Cortex of kidney (tissue), 1 donor: ENCODE measurements at places on chromosomes 7 and 10.

GRCh38 chr10:97849103-97849686 lies 448 bp upstream of the GOLGA7B start:
- no peak for DNase-seq

DNA sequence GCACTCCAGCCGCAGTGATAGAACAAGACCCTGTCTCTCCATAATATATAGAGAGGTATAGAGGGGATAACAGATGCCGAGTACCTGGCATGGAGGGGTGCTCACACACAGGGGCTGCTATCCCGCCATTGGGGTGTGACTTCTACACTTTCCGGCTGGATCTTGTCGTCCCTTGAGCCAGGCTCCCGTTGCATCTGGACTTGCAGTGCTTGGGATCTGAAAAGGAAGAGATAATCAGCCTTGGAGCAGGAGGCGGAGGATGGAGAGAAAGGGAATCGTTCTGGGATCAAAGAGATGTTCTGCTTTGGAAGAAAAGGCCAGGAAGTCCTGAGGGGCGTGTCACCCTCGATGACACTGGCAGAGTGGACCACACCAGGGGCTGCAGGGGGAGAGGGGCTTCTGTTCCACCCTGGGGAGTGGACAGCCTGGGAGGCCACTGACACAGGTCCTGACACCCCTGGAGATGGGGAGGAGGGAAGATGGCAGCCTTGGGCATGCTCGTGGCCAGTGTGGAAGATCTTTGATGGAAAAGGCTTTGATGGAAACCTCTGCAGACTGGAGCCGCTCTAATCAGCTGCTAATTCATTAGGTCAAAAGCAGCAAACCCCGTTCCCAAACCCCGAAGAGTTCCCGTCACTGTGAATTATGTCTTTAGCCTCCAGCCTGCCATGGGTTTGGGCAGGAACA lies 85.1 kb downstream of the CARD11 start:
- no peak for DNase-seq

DNA sequence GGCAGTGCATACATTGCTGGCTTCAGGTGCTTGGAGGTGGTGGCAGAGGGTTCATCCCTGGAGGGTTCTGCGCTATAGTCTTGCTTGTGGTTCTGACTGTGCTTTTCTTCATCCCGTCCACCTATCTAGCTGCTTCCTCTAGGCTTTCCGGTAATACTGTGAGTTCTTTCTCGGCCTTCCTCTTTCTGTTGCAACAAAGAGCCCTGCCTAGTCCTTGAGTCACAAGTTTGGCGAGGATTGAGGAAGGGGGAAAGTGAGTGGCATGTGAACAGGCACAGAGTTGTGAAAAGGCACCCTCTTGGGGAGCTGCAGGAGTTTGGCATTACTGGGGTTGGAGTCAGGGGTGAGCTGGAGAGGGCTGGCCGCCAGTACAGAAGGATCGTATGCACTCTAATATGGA lies 123.0 kb downstream of the SH2D4B start:
- no peak for DNase-seq

DNA sequence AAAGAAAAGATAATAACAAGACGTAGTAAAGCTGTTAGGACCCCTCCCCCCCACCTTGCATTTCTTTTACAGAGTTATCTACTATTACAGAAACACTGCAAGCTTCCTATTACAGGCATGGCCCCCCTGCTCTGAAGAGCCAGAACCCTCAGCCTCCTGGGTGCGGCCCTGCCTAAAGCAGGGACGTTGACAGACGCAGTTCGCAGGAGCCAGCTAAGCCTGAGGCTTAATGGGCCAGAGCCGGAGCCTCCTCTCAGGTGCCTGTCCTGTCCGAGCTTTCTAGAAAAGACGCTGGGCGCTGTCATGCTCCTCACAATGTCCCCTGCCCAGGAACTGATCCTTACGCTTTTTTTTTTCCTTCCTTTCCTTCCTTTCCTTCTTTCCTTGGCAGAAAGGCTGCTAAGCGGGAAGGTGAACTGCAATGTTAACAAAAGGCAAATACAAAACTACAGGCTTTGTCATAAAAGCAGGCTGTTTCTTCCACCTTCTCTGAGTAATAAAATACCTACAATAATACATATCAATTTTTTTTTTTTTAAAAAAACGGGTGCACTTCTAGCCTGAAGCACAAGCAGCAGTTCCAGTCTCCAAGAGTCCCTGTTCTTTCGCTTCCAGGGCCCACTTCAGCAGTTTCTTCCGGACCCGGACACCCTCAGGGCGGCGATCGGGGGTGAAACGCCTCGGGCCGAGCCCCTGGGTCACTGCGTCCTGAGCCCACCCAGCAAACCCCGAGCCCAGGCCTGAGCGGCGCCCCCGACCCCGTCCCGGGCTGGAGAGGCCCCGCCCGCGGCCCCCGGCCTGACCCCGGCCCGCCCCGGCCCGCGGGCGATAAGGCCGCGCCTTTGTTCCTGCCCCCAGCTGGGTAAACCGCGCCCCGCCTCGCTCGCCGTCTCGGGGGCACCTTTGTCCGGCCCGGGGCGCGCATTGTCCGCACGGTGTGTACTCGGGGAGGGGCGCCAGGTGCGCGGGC lies 11.2 kb downstream of the MNX1 start:
- DNase-seq: no peak

DNA sequence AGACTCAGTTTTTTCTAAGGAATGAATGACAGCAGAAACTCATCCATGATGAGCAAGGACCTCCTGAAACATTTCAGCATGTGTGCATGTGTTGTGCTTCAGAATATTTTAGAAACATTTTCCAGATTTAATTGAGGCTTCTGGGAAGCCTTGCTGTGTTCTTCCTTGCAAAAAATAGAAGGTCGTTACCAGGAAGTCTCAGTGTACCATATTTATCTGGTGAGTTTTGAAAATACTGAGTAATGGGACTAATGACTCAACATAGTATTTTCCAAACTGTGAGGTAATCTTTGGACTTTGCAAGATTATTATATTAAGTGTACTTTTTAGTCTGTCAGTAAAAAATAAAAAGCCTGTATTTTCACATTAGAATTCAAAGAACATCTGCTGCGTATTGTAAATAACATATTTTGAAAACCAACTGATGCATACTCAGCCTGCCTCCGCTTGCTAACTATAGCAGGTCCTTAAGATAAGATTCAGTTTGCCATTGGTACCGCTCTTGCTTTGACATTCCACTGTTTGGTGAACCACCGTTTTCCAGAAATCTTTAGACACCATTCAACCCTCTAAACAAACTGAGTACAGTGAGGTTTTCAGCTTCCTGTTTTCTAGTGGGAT lies 739.6 kb upstream of the GALNT17 start:
- DNase-seq: no peak

- no peak for DNase-seq
These were observed 51.5 kb downstream of the DNAJB6 start for GRCh38 chr7:157388301-157388700.

- no peak for DNase-seq
These were observed 266.9 kb downstream of the NEBL start for GRCh38 chr10:20630092-20630643.

- no peak for DNase-seq
These were observed 253.3 kb downstream of the KLF6 start for GRCh38 chr10:3531670-3532069.
